Brain microvascular endothelial cell (primary cell): ENCODE measurements at places on chromosomes 13 and 19.

- DNase-seq, result peak; percentile 12
These were observed 870 bp downstream of the ZNF442 start for GRCh38 chr19:12364391-12365235.

GRCh38 chr19:39424934-39425333, 10.8 kb downstream of the RPS16 start:
- DNase-seq, result no peak

GRCh38 chr19:5894704-5895349, 8.8 kb downstream of the NDUFA11 start:
- no peak for DNase-seq

GRCh38 chr13:107271227-107271626, 703.3 kb upstream of the ARGLU1 start:
- DNase-seq, result peak; percentile 41

DNA sequence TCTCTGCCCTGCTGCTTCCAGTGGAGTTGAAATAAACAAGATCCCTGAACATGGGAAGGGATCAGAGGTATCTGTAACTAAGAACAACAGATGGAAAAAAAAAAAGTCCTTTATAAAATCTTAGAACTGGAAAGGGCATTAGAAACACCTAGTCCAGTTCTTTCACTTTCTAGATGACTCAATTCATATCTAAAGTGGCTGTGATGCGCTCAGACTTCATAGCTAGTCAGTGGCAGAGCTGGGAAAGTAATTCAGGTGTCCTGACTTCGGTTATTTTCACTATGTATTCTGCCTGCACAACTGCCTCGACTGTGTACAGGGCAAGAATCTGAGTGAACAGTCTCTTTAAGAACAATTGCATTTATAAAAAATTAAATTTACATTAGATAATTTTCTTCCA, 151.8 kb upstream of the TMTC4 start:
- DNase-seq, result no peak

GRCh38 chr19:20472854-20473253, 92.7 kb downstream of the ZNF737 start:
- DNase-seq, result no peak

GRCh38 chr19:13053761-13054625, 48.7 kb downstream of the LYL1 start:
- DNase-seq, result peak; percentile 89

- DNase-seq, result no peak
These were observed 5.6 kb downstream of the ICAM5 start for GRCh38 chr19:10295305-10295846.

- DNase-seq, result no peak
These were observed 1519.6 kb downstream of the PCDH9 start for GRCh38 chr13:65710514-65710913.

- no peak for DNase-seq
These were observed 78.6 kb downstream of the SPACA7 start for GRCh38 chr13:112454648-112455334.

DNA sequence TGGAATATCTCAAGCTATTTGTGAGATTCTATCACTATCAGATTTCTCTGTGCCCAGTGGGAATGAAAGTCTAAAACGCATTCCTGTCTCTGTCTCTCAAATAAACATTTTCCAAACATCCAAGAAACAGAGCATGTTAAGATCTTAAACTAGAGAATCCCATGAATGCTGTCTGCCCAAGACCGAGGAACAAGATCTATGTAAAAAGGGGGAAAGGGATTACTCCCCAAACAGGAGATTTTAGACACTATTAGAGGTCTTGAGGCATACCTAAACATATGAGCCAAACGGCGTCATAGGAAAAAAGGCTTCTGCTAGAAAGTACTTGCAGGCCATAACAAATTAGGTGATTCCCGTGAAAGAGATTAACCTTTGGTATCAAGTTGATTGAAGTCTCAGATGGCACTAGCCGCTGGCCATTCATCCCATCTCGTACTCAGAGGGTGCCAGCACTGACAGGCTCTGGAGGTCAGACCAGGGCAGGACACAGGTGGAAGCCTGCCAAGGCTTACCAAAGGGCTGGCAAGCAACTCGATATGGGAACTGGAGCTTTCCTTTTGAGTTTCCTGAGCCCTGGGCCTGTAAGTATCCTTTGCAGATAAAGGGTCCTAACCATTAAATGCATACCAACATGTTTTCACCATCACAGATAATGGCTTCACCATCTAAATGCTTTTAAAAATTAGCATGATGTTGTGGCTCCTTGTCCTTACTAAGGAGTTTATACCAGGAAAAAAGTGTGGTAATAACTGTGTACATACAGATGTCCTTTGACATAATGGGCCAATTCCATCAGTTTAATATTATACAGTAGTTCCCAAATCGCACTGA, 225.2 kb downstream of the FOXO1 start:
- no peak for DNase-seq

- no peak for DNase-seq
These were observed 2.7 kb downstream of the KIRREL2 start for GRCh38 chr19:35859414-35859813.

- DNase-seq, result no peak
These were observed 7.8 kb upstream of the KLF16 start for GRCh38 chr19:1871140-1871597.

DNA sequence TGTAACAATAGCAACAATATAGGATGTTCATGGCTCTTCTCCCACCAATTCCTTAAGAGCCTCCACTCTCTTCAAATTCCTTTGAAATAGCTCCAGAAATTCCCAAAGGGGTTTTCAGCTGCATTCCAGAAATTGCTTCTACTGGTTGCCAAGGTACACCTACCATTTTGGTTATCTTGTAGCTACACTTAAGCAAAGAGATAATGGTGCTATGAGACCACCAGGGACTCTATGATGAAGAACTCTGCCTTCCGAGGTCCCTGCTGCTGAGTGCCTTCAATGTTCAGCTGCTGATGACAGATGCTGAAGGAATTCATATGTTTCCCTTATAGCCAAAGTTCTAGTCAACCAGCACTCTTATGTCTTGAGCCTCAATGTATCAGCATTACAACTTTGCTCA, 78.4 kb downstream of the POU4F1 start:
- no peak for DNase-seq

GRCh38 chr13:102900193-102900608, 54.4 kb downstream of the ERCC5 start:
- DNase-seq, result no peak

GRCh38 chr19:18419699-18420460, 682 bp downstream of the SSBP4 start:
- DNase-seq, result no peak

GRCh38 chr19:5075597-5075996, 106.7 kb downstream of the KDM4B start:
- no peak for DNase-seq

DNA sequence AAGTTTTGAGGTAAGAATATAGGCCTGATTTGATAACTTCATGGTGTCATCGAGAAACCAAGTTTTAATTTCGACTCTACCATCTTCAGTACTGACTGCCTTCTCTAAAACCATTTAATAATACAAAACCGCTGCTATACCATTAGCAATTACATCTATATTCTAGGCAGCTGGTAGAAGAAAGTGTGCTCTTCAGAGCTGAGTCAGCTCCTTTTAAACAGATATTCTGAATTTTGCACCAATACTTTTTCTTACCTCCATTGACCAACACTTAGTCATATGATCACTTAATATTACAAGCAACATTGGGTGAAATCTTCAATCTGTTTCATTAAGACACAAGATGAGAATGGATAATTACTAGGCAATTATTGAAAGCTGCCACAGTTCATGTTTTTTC, 1667.8 kb downstream of the PCDH9 start:
- no peak for DNase-seq

GRCh38 chr19:48718711-48719231, 754 bp downstream of the MAMSTR start:
- no peak for DNase-seq
